ENCODE measurements at places on chromosomes 4 and X.
A peak's percentile ranks its signal among the peaks of the same experiment; 100 is the strongest.

- peaks cover 5% of the 10 kb centered on the region for H3K4me1 ChIP-seq
- H3K36me3 ChIP-seq: peaks cover 7% of the 10 kb centered on the region
- no peak overlapping the region for H3K4me3 ChIP-seq
- no peak for DNase-seq
Observed at GRCh38 chrX:15680401-15680800, 15.8 kb upstream of the CLTRN start.

GRCh38 chr4:100811046-100811445, 293.2 kb upstream of the EMCN start:
- DNase-seq: no peak
- H3K27ac ChIP-seq: no peak overlapping the region
- H3K4me3 ChIP-seq: no peak overlapping the region
- H3K4me1 ChIP-seq: no peaks in the 10 kb centered on the region
- H3K36me3 ChIP-seq: no peaks in the 10 kb centered on the region

DNA sequence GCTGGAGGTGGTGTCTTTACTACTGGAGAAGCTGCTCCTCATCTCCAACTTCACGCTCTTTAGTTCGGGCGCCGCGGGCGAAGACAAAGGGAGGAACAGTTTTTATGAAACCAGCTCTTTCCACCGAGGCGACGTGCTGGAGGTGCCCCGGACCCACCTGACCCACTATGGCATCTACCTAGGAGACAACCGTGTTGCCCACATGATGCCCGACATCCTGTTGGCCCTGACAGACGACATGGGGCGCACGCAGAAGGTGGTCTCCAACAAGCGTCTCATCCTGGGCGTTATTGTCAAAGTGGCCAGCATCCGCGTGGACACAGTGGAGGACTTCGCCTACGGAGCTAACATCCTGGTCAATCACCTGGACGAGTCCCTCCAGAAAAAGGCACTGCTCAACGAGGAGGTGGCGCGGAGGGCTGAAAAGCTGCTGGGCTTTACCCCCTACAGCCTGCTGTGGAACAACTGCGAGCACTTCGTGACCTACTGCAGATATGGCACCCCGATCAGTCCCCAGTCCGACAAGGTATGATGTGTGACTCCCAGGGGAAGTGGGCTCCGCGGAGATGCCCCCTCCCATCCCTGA, 634 bp downstream of the LRAT start:
- H3K27me3 ChIP-seq: peaks cover 58% of the 10 kb centered on the region
- peaks cover 9% of the 10 kb centered on the region for H3K4me1 ChIP-seq
- DNase-seq: no peak
- H3K4me3 ChIP-seq: peak overlapping the region; percentile 82
- no peak overlapping the region for H3K27ac ChIP-seq

DNA sequence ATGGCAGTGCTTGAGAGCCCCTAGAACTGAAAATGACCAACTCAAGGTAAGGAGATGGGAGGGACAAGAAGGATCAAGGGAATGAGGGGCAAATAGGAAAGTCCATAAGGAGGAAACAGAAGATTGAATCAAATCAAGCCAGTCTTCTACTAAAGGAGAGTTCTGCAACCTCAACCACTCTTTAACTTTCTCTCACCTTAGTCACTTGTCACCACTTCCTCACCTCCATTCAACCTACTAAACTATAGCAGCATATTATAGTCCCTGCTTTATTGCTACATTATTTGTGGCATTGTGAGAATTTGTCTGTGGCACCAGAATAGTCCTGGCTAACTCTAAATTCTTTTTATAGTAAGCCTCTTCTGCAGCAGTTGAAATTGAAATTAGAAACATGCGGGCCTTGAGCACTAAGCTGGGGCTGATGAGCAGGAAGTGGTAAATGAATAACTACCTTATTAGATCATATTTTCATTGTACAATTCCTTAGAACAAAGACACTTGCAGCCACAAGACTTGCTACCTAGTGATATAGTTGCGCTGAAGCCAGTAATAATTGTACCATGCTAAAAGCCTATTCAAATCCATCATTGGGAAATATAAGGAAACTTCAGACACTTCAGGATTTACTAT, 336.9 kb downstream of the ZNF674 start:
- no peak for DNase-seq
- H3K4me3 ChIP-seq: no peak overlapping the region
- no peaks in the 10 kb centered on the region for H3K36me3 ChIP-seq
- H3K4me1 ChIP-seq: peaks cover 4% of the 10 kb centered on the region
- no peak overlapping the region for H3K27ac ChIP-seq

GRCh38 chr4:80026100-80026499, 46.9 kb downstream of the ANTXR2 start:
- peaks cover 9% of the 10 kb centered on the region for H3K36me3 ChIP-seq
- no peak for DNase-seq
- no peak overlapping the region for H3K4me3 ChIP-seq
- no peaks in the 10 kb centered on the region for H3K27me3 ChIP-seq

DNA sequence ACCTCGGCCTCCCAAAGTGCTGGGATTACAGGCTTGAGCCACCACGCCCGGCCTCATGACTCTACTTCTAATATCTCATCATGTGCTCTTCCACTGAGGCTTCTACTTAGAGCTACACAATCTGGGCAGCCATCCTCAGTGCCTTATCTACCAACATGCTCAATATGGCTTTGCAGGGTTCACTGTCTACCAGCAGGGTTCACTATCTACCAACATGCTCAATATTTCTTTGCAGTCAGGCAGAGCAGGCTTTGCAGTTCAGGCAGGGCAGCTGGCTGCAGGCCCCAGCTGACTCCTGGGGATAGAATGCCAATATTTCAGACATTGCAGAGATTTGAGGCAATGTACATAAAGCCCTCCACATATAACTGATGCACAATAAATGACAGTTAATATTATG, 47.5 kb downstream of the PKD2 start:
- DNase-seq: no peak
- no peak overlapping the region for H3K27ac ChIP-seq
- peaks cover 28% of the 10 kb centered on the region for H3K36me3 ChIP-seq
- no peak overlapping the region for H3K4me3 ChIP-seq

GRCh38 chr4:164977243-164978164, at the start of gene TRIM61:
TRIM61 (minus strand) TSS chr4:164977657; CDS start chr4:164970002, 7,655 bp downstream.
- H3K27ac ChIP-seq: peak within 1 kb of the TSS; percentile 92
- peak; percentile 23 for DNase-seq
- no peaks in the 10 kb centered on the region for H3K27me3 ChIP-seq
- H3K4me3 ChIP-seq: peak within 1 kb of the TSS; percentile 77

DNA sequence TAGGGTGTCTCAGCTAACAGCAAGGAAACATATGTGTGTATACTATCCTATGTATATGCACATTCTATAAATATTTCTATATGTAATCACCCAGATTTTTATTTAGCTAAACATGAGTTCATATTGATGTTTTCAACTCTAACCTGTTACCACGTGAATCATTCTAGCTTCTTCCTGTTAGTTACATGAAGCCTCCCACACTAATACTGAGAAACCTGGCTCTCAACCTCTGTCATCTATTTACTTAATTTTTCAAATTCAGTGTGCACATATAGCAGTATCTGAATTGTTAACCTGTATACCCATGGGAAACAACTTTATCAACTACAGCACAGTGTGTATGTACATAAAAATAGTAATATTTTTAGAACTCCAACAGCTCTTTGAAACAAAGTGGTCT, 57.3 kb downstream of the KLF8 start:
- no peak overlapping the region for H3K4me3 ChIP-seq
- peaks cover 6% of the 10 kb centered on the region for H3K27me3 ChIP-seq
- DNase-seq: no peak
- H3K4me1 ChIP-seq: no peaks in the 10 kb centered on the region

DNA sequence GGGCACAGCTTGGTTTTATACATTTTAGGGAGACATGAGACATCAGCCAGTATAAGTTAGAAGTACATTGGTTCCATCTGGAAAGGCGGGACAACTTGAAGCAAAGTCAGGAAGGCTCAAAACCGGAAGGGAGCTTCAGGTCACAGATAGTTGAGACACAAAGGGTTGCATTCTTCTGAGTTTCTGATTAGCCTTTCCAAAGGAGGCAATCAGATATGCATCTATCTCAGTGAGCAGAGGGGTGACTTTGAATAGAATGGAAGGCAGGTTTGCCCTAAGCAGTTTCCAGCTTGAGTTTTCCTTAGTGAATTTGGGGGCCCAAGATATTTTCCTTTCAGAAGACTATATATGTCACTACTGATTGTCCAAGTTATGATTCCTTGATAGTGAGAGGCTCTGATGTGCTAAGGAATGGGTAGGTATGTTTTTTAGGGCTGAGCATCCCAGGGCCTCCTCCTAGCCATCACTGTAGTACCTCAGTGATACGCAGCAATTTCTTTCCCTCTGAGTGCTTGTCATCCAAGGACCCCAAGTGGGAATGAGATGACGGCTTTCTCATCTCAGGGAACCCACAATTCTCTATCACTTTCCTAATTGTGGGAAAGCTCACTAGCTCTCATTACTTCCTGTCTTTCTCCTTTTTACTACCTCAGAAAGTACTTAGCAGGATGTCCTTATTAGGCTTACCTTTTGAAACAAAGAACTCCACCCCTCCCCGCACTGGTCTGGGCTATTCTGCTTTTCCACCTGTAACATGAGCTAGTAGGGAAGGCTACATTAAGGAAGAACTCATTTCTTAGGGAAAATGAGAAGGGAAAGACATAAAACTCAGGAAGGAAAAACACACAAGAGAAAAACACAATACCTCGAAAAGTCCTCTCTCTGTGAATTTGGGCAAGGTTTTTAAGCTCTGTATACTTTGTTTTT, 632.7 kb downstream of the RAPGEF2 start:
- H3K4me1 ChIP-seq: no peaks in the 10 kb centered on the region
- no peaks in the 10 kb centered on the region for H3K27me3 ChIP-seq
- no peak overlapping the region for H3K27ac ChIP-seq
- no peak overlapping the region for H3K4me3 ChIP-seq
- no peak for DNase-seq

DNA sequence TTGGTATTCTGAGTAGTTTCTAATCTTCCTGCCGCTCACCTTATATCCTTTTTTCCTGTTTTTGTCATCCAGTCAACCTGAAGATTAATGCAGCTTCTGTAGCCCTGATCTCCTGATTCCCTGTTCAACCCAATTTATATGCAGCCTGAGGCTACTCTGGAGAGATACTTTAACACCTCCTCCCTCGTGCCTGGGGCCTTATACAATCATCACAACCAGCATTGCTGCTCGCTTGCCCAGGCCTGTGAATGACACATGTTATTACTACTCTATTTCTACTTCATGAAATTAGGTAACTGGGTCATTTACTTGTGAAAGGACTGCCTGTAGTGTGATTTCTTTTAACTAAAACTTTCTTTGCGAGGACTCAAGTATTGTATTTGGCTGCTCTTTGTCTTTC, 33.7 kb upstream of the WDR17 start:
- H3K4me3 ChIP-seq: no peak overlapping the region
- DNase-seq: no peak
- no peaks in the 10 kb centered on the region for H3K27me3 ChIP-seq

GRCh38 chr4:87476934-87477333, 52.2 kb downstream of the SPARCL1 start:
- no peak overlapping the region for H3K4me3 ChIP-seq
- H3K27me3 ChIP-seq: no peaks in the 10 kb centered on the region
- H3K36me3 ChIP-seq: no peaks in the 10 kb centered on the region
- no peak for DNase-seq
- H3K27ac ChIP-seq: no peak overlapping the region

DNA sequence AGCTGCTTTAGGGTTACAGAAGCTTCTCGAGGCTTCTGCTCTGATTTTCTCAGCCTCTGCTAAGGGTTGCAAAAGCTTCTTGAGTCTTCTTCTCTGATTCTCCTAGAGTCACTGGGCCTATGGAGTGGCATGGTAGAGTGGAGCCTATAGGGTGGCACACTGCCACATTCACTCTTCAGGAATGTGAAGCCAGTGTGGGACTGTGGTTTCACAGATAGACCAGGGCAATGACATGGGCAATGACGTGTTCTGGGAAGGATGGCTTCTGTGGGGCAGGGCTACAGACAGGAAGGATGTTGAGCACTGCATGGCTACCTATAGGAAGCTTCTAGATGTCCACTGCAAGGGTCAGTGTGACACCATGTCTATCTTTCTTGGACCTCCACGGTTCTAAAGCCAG, 11.0 kb upstream of the MAMLD1 start:
- no peak overlapping the region for H3K4me3 ChIP-seq
- no peak for DNase-seq
- no peaks in the 10 kb centered on the region for H3K36me3 ChIP-seq
- no peak overlapping the region for H3K27ac ChIP-seq
- H3K27me3 ChIP-seq: peaks cover 7% of the 10 kb centered on the region

GRCh38 chr4:100936661-100937375, 410.5 kb downstream of the PPP3CA start:
- no peak overlapping the region for H3K4me3 ChIP-seq
- peaks cover 10% of the 10 kb centered on the region for H3K4me1 ChIP-seq
- no peak for DNase-seq
- H3K36me3 ChIP-seq: no peaks in the 10 kb centered on the region
- H3K27me3 ChIP-seq: no peaks in the 10 kb centered on the region

GRCh38 chr4:26807330-26807729, 53.3 kb upstream of the STIM2 start:
- no peak overlapping the region for H3K27ac ChIP-seq
- H3K4me3 ChIP-seq: no peak overlapping the region
- no peaks in the 10 kb centered on the region for H3K27me3 ChIP-seq
- DNase-seq: no peak
- H3K36me3 ChIP-seq: no peaks in the 10 kb centered on the region
- peaks cover 18% of the 10 kb centered on the region for H3K4me1 ChIP-seq

DNA sequence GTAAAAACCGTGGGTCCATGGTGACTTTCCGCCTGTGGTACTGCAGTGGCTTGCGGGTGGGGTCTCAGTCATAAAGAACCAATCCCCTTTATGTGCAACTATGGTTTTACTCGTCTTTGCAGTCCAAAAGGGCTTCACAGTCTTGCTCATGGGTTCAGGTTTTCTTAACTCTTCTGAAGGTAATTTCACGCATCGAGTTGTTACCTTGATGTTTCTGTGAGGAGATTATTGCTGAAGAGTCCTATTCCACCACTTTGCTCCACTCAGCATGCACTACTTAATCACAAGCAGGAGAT, 41.5 kb downstream of the F8 start:
- peaks cover 3% of the 10 kb centered on the region for H3K4me1 ChIP-seq
- H3K27me3 ChIP-seq: no peaks in the 10 kb centered on the region

GRCh38 chr4:21529214-21529613, 419.4 kb downstream of the KCNIP4 start:
- H3K27ac ChIP-seq: no peak overlapping the region
- no peaks in the 10 kb centered on the region for H3K4me1 ChIP-seq
- H3K27me3 ChIP-seq: no peaks in the 10 kb centered on the region
- no peak for DNase-seq

DNA sequence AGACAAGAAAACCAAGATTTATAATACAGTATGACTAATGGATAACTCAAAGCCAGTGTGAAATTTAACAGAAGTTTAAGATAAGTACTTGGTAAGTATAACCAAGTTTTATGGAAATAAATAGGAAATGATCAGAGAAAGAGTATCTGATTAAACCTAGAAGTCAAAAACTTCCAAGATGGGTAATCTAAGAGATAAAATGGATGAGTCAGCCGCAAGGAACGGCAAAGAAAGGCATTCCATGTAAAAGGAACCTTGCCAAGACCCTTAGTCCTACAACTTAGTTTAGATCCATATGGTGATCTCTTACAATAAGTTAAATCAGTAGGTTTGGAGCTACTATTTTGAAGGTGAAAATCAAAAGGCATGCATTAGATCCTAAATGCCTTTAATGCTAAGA, 34.8 kb downstream of the LIN54 start:
- no peak overlapping the region for H3K27ac ChIP-seq
- no peaks in the 10 kb centered on the region for H3K4me1 ChIP-seq
- peaks cover 27% of the 10 kb centered on the region for H3K36me3 ChIP-seq
- H3K27me3 ChIP-seq: no peaks in the 10 kb centered on the region
- H3K4me3 ChIP-seq: no peak overlapping the region

- H3K27ac ChIP-seq: no peak overlapping the region
- H3K4me1 ChIP-seq: no peaks in the 10 kb centered on the region
- no peak overlapping the region for H3K4me3 ChIP-seq
- H3K27me3 ChIP-seq: no peaks in the 10 kb centered on the region
- H3K36me3 ChIP-seq: no peaks in the 10 kb centered on the region
Observed at GRCh38 chr4:25702848-25703247, 47.2 kb downstream of the SLC34A2 start.

All from effector memory CD8-positive, alpha-beta T cell (primary cell).